ENCODE measurements at places on chromosomes 5 and 9.

- DNase-seq, result no peak
Measured at GRCh38 chr9:115814081-115814480, 339.5 kb upstream of the PAPPA start.

- no peak for DNase-seq
Measured at GRCh38 chr9:75198436-75198835, 110.1 kb downstream of the OSTF1 start.

GRCh38 chr9:132474253-132474652 lies 64.2 kb downstream of the CFAP77 start:
- no peak for DNase-seq

- DNase-seq, result no peak
Measured at GRCh38 chr9:97830884-97831829, 21.9 kb upstream of the FOXE1 start.

- DNase-seq, result no peak
Measured at GRCh38 chr5:122093415-122094180, 15.5 kb upstream of the LOX start.

- no peak for DNase-seq
Measured at GRCh38 chr5:132799392-132799791, 13.7 kb upstream of the SOWAHA start.

- DNase-seq, result no peak
Measured at GRCh38 chr5:15421921-15422412, 78.0 kb upstream of the FBXL7 start.

GRCh38 chr5:56829137-56829908 lies 14.0 kb downstream of the MAP3K1 start:
- DNase-seq, result peak; percentile 49

GRCh38 chr9:138075496-138075895 lies 197.9 kb downstream of the CACNA1B start:
- no peak for DNase-seq

- no peak for DNase-seq
Measured at GRCh38 chr5:179536676-179537075, 13.7 kb upstream of the RUFY1 start.

Data from stimulated activated naive CD8-positive, alpha-beta T cell treated with anti-CD3 and anti-CD28 coated beads, Interleukin-15, Interleukin-2, amounts not matched to agents 100 U/mL and 50 U/mL, for 24 hours (primary cell).